ENCODE measurements at places on chromosomes 2 and 18.

- no peak for DNase-seq
These were observed 713.7 kb downstream of the DSC3 start for GRCh38 chr18:30328839-30329238.

- DNase-seq: no peak
These were observed 60.6 kb downstream of the IRS1 start for GRCh38 chr2:226738821-226739544.

GRCh38 chr2:33603416-33603815 is 4.3 kb upstream of the FAM98A start:
- DNase-seq: no peak

DNA sequence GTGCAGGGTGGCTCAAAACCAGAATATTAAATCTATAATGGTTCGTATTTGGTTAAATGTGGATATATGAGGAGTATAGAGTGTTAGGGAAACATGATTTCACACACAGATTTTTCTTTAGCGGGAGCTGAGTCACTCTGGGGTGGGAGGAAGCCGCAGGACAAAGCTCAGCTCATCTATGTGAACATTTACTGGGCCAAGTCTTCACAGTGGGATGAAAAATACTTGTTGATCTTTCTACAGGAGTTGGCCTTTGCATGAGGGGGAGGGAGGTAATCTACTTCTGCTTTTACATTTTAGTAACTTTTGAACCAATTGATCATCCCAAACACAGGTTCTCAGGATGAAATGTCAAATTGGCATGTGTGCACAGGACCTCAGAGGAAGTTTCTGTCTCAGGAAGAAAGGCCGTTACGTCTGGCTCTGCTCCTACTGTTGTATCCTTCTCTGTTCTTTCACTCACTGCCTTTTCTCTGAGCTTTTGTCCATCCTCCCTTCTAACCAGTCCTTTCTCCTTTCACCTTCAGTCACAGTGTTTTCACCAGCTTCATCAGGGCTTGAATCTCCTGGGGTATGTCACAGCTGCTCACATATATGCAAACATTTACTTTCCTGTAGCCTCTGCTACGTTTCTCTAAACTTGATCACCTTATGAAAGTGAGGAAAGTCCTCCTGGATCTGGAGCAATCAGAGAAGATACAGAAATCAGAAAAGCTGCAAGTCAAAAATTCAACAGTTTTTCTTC is 943.3 kb upstream of the FANCL start:
- no peak for DNase-seq

GRCh38 chr18:78898635-78899034 is 81.0 kb upstream of the SALL3 start:
- no peak for DNase-seq

DNA sequence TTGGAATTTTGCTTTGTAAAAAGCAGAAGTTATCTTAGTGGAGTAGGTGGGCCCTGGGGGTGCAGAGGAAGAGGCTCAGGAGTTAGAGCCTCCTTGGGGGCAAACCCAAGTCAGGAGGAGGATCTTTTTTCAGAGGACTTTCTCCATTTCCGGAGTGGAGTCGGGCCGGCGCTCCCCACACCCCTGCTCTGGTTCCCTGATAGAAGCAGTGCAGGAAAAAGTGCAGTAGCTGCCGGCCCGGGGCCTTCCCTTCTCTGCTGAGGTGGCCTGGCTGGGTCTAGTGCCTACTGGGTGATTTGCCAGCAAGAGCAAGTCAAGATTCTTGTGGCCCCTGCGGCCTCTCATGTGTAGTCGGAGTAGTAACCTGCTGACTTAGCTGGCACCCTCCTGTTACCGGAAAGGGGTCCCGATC is 124.2 kb upstream of the HS6ST1 start:
- no peak for DNase-seq

- DNase-seq: no peak
These were observed 530.3 kb upstream of the MEX3C start for GRCh38 chr18:51727780-51728179.

DNA sequence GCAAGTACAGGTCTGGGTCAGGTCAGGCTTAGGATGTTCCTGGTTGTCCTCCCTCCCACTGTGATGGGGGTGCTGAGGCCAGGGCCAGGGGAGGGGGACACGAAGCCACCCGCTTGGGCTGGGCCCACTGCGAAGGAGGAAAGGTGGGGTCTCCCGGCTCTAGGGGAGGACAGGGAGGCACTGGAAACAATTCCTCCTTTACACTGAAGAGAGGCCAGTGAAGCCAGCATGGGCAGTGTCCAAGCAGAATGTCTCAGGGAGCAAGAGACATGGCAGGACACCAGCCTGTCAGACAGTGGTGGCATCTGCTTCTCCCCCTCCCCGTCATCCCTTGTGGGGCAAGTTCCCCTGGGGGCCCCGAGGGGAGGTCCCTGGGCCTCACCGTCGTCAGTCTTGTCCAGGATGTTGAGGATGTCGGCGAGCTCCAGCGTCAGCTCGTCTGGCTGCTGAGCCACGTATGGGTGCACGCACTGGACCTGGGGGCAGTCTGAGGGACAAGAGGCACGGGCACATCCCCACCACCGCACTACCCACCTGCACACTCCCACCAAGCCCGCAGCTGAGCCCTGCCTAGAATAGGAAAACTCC is 10.8 kb downstream of the SNORC start:
- no peak for DNase-seq

DNA sequence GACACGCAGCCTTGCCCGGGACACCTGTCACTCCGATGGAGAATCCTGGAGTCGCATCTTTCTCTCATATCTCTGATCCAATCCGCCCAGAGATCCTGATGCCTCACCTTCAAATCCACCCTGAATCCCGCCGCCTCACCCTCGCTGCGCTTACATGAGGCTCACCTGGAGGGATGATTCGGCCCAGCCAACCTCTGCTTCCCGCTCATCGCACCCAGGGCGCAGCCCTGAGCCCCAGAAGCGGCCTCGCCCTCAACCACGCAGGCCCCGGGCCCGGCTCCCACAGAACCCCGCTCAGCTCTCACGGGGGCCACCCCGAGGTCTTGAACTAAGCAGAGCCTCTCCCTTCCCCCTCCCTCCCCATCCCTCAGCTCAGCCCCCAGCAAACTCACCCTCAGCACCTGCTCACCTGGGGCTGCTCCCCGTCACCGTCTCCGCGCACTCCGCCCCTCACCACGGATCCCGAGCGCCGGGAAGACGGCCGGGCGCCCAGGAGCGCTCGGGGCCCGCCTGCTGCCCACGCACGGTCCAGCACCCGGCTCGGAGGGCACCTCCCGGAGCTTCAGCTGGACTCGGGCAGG is 160.0 kb downstream of the NDUFA10 start:
- DNase-seq: no peak

DNA sequence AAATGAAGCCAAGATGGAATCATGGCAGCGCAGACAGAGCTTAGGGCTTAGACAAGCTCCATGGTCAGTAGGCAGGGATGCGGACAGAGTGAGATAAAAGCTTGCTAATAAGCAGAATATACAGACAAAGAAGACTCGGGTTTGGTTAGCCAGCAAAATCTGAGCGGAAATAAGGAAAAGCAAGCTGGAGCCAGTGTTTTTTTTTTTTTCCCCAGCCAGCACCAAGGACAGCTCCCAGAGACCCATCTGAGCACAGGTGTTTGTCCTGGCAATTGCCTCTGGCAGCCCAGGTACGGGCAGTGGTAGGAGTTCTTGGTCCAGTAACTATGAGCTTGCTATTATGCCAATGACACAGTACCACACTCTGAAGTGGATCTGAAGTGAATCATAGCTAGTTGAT is 187.6 kb downstream of the ADCYAP1 start:
- DNase-seq: no peak

- DNase-seq: no peak
These were observed 85.5 kb downstream of the TMEM247 start for GRCh38 chr2:46564811-46565241.

DNA sequence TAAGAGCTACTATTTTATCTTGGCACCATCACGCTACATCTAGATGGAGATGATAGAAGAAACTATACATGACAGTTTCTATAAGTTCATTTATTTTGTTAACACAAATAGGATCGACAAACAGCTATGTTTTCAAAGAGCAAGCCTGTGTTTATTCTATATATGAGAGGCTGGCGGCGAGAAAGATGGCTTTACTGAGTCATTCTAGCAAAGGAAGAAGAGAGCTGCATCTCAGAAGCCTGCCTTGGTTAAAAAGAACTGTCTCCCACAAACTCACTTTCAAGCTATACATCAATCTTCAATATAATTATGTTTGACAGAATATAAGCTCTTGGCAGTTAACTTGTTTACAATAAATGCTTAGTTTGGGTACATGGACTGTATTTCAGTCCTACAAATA is 13.0 kb downstream of the SATB2 start:
- no peak for DNase-seq
